ENCODE measurements at places on chromosomes 4 and X.

- DNase-seq, result no peak
These were observed 7.1 kb upstream of the SCRG1 start for GRCh38 chr4:173405840-173406606.

GRCh38 chrX:149633511-149633910 is 1.9 kb upstream of the TMEM185A start:
- no peak for DNase-seq

- DNase-seq, result no peak
These were observed 50.2 kb downstream of the DDX3X start for GRCh38 chrX:41384051-41384705.

DNA sequence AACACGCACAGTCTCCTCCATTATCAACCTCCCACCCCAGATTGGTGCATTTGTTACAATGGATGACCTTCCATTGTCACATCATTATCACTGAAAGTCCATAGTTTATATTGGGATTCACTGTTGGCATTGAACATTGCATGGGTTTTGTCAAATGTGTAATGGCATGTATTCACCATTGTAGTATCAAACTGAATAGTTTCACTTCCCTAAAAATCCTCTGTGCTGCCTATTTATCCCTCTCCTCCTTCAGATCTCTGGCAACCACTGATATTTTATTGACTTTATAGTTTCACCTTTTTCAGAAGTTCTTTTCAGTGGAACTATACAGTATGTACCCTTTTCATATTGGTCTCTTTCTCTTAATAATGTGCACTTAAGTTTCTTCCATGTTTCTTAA is 1565.4 kb downstream of the PCDH18 start:
- no peak for DNase-seq

DNA sequence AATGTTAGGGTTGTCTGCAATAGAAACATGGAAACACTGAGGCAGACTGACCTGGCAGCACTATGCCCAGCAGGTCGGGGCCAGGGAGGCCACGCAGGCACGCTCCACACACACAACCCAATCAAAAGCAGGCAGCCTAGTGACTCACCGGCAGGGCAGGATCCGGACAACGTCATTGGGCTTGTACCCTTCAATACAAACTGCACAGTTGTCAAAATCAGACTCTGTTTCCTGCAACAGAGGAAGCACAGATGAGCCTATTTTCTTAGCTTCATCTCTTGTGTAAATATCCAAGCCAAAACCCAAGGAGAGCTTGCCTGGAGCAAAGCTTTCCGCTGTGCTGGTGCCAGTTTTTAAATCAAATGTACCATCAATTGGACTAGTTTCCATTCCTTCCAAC is 185.8 kb downstream of the RNF150 start:
- no peak for DNase-seq

GRCh38 chr4:164959896-164960295 is 17.6 kb downstream of the TRIM61 start:
- DNase-seq, result no peak

DNA sequence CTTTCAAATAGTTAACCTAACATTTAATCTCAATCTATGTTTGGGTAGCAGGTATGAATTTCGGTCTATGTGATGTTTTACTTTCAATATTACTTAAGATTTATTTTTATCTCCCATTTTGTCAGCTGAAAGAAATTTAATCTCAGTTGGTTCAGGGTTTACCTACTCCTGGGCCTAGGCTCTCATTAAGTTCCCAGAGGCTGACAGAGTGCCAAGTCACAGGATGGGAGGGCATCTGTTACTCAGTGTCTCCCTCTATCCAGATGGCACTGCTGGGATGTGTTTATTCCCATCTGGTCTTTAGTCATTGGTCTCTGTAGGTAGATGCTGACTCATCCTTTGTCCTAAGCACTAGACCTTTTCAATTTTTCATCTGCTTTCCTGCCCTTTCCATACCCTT is 129.4 kb upstream of the ARSJ start:
- no peak for DNase-seq

GRCh38 chrX:153582896-153583295 is 16.0 kb downstream of the CCNQ start:
- DNase-seq, result peak; percentile 51

DNA sequence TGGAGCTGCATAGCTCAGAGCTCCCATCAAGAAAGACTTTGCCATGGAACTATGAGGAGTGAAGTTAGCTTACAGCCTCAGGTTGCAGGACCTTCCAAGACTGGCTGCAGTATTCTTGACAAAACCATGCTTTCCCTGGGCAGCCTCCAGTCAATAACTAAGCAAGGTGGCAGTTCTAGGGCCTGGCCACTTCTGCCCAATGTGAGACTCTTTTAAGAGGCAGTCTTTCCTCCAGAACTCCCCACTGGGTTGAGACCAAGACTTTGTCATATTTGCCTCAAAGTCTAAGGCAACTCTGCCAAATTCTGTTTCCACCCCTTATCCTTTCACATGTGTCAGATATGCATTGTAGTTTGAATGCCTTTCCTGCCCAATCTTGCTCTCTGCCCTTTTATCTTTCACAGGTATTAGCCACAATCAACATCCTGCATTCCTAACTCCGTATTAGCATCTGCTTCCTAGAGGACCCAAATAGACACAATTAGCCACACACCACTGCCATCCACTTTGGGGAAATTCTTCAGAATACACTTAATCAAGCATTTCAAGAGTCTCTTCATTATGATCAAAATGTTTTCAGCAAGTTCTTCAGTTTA is 17.7 kb upstream of the SLC25A43 start:
- no peak for DNase-seq

GRCh38 chrX:103688946-103689345 is 2.4 kb upstream of the MORF4L2 start:
- DNase-seq, result no peak

DNA sequence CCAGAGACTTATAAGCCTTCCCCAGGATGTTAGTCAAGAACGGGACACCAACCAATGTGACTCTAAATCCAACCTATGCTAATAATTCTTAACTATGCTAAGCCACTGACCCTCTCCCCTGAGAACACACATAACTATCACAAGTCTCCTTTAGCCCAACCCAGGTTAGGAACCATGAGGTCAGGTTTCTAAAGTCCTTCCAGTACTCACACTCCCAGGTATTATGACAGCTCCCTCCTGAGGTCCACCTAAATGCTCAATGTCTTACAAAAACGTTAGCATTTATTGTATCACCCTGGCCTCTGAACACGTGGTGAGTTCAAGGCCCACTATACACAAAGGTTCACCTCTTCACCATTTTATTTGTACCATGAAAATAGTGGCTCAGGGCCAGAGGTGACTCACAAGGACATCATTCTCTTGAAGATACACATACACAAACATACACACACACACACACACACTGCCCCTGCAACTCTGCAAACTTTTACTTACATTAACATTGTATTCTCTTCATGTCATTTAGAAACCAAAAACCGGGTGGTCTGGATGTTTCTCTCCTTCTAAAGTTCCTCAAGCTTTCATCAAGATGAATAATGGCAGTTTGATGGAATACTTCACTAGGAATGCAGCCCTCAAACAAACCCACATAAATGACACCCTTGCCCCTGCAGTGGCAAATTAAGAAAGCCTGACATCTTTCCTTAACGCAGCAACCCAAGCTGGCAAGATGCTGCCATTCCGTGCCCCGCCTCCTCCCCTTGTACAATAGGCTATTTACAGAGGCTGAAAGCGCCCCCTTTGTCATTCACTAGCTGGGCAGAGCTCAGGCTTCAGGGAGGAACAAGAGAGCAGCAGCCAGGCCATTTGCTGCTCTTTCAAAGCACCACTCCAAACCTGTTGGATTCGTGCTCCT is 17.7 kb downstream of the ACSL1 start:
- no peak for DNase-seq

GRCh38 chr4:173371292-173372192 is 788 bp downstream of the SAP30 start:
- peak; percentile 89 for DNase-seq

GRCh38 chrX:68018248-68019203 is 414.8 kb downstream of the OPHN1 start:
- no peak for DNase-seq

DNA sequence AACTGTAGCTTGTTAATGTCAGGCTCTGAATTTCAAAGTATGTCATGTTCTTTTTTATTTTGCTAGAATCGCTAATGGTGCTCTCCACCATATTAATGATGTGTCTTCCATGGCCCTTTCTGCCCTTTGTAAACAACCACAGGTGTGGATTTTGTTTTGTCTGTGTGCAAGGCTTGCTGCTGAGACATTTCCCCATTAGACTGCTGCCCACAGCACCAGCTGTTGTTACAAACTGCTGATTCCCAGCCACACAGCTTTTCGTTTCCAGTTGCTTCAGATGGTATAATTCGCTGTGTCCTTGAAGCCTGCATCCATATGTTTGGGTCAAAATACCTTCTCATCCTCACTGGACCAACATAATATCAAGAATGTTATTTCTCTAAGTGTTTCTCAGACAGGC is 32.8 kb downstream of the KCNIP4 start:
- no peak for DNase-seq

GRCh38 chr4:107640197-107640596 is 79.8 kb downstream of the PAPSS1 start:
- no peak for DNase-seq

GRCh38 chrX:42119076-42119475 is 195.7 kb upstream of the CASK start:
- no peak for DNase-seq

DNA sequence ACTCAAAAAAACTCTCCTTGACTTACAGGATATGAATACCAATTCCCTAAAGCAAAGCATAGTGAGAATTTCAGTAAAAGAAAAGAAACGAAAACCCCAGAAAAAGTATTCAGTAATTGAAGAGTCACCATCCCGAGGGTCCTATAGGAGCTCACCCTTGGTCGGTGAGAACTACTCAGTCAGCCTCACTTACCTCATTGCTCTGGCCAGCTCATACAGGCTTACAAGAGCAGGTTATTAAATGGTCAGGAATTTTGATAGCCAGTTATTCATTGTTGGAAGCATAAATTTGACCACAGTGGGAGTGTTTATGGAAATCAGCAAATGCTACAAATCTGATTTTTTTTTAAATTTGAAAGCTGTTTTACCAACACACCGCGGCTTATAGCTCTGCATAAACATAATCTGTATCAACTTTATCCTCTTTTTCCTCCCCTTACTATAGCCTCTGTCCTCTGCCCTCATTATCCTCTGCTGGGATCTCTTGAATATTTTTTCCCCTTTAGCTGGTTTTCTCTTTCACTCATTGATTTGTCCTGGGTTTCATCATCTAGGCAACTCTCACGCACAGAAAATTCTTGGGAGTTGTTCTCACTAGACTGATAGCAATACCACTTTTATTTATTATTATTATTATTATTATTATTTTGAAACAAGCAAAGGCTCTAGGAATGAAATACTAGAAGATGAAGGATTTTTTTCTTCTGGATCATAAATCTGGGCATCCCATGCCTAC is 11.0 kb upstream of the CXCL2 start:
- DNase-seq, result no peak

GRCh38 chr4:56786955-56787354 is 34.5 kb downstream of the SPINK2 start:
- DNase-seq, result peak; percentile 71

DNA sequence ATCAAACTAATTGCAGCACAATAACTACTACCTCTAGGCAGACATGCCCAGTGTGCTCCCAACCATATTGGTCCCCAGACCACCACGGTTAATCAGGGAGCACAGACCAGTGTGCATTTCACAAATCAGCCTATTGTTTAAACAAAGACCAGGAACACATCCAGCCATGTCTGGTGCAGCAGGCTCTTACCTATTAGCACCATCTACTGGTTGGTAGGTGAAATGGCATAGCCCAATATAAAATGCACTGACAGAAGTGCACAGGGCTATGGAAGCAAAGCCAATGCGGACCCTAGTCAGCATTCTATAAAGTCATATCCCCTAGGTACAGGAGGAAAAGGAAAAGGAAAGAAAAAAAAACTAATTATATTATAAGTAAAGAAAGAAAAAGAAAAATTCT is 15.5 kb upstream of the CYLC1 start:
- no peak for DNase-seq

DNA sequence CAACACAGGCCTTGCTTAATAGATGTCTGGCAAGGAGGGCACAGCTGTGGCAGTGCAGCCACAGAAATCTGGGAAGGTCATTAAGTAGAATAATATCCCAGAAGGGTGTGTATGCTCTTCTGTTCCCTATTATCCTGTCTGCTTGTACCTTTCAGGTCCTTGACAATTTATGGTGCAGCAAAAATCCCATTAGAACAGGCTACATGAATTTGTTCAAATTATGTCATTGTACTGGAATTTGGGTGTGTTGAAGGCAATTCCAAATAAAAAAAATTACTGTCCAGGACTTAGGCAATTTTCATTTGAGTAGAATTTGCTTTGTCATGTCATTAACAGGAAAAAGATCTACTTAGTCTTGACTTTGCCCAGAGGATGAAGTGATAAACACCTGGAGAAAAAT is 192.1 kb downstream of the IDS start:
- no peak for DNase-seq

DNA sequence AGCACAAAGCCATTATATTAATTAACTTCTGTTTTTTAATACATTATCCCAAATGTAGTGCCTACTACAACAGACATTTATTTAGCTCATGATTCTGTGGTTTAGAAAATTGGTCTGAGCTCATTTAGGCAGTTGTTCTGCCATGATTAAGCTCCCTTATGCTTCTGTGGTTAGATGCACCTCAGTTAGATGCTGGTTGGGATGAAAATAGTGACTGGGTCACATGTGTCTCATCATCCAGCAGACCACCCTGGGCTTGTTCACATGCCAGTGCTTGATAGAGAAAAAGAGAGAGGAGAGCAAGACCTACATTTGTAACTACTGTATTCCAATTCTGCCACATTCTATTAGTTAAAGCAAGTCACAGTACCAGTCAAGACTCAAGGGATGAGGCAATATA is 376.4 kb upstream of the GNPDA2 start:
- no peak for DNase-seq

GRCh38 chrX:82848111-82848510 is 660.0 kb upstream of the POU3F4 start:
- no peak for DNase-seq

GRCh38 chrX:31228909-31229308 is 157.1 kb upstream of the FTHL17 start:
- DNase-seq, result no peak

DNA sequence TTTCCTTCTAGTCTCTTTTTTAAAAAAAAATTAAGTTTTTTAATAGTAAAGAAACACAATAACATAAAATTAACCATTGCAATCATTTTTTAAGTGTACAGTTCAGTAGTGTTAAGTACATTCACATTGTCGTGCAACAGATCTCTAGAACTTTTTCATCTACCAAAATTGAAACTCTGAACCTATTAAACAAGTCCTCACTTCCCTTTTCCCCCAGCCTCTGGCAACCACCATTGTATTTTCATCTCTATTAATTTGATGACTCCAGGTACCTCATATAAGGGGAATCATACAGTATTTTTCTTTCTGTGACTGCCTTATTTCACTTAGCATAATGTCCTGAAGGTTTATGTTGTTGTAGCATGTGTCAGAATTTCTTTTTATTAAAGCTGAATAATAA is 31.8 kb downstream of the MSL3 start:
- no peak for DNase-seq

- DNase-seq, result no peak
These were observed 2.0 kb upstream of the ZNF185 start for GRCh38 chrX:152895724-152896420.
